ENCODE measurements at places on chromosomes 11 and 22. TPM values are rescaled to one million over a fixed set of nuclear protein-coding genes. Genes with fewer than 3 reads are reported as not detected.

DNA sequence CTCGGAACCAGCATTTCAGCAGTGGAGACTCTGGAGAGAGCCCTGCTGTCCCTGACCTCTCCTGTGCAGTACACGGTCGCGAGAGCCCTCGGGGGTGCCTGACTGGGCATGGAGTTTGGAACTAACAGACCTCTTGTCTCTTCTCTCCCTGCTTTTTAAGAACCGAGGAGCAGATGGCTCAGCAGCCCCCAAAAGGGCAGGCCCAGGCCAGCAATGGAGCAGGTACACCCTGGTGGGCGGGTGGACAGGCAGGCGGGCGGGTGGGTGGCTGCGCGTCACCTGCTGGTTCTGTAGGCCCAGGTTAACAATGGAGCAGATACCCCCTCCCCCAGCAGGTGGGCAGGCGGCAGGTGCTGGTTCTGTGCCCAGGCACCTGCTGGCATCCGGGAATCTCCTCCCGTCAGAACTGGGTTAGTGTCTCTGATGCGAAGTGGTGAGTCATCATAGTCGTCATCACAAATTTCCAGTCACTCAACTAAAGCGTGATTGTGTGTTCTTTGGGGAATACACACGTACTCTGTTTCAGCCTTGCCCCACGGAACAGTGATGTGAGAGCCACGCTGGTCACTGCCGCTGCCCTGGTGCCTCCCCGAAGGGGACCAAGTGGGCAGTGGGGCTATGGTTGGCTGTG lies 41.1 kb downstream of the GRAMD4 start:
- DNase-seq, result no peak

DNA sequence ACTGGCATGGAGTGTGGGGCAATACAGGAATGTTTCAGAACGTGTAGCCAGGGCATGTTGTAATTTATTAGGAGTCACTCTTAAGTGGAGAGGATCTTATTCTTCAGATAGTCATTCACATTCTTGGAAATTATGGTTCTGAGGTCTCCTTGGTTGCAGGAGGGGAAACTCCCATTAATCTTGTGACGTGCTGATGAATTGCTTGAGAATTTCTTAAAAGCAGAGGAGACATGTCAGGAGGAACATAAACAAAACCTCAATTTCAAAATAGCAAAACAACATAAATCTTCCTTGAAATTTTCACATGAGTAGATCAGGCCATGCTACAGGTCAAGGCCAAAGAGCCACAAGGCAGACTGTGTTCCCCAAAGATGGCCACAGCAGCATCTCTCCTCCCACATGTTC lies 50.4 kb downstream of the ADM start:
- no peak for DNase-seq

DNA sequence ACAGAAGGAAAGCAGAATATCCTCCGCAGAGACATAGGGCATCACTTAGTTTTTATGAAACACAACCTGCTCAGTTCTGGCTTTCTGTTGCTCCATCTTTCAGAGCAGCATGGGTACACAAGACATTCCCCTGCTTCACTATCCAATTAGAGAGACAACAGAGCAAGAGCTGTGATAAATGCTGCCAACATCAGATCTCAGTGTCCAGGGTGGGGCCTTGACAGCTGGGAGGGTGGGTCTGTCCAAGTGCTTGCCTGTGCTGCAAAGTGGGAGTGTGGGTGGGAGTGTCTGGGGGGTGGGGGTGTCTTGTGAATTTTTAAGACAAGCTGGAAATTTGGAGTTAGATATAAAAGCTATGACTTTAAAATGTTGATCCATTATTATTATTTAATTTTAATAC lies 369.6 kb downstream of the TENM4 start:
- DNase-seq, result no peak

- DNase-seq, result no peak
Measured at GRCh38 chr22:32823024-32823730, 21.7 kb downstream of the TIMP3 start.

Gene SLC1A2
- total RNA-seq, result 0.32 TPM

Gene DDX25
- not detected for total RNA-seq

DNA sequence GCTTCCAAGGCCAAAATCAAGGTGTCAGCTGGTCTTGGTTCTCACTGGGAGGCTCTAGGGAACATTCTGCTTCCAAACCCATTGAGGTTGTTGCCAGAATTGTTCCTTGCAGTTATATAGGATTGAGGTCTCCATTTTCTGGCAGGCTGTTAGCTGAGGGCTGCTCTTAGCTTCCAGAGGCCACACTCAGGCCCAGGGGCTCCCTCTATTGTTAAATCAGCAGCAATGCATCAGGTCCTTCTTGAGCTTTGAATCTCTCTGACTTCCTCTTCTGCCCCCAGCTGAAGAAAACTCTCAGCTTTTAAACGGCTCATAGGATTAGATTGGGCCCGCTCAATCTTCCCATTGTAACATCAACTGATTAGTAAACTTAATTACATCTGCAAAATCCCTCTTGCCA lies 39.3 kb upstream of the BSX start:
- no peak for DNase-seq

DNA sequence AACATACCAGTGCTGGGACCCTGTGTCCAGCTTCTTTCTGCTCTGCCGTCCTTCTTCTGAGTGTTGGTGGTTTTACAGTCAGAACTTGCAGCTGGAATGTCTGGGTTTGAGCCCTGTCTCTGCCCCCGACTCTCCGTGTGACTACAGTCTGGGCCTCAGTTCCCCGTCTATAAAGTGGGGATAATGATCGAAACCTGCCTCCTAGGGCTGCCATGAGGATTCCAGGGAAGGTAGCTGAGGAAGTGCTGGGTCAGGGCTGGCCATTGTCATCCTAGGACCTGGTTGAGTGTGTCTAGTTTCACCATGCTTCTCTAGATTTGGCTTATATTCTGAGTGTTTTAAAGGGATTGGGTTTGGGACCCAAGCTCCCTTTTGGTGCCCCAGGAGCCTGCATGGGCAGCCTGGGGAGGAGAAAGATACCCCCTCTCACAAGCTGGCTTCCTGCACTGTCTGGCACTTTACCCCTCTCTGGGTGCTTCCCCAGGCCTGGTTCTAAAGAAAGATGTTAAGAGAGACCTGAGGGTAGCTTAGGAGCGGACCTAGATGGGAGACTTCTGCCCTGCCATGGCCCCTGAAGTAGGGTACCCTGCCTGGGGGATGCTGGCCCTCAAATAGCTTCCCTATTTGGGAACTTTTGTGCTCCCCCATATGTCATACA lies 49.9 kb downstream of the TSPAN18 start:
- no peak for DNase-seq

Gene GUCY1A2
- total RNA-seq, result 0.78 TPM

- no peak for DNase-seq
Measured at GRCh38 chr11:112759418-112759817, 201.8 kb upstream of the NCAM1 start.

DNA sequence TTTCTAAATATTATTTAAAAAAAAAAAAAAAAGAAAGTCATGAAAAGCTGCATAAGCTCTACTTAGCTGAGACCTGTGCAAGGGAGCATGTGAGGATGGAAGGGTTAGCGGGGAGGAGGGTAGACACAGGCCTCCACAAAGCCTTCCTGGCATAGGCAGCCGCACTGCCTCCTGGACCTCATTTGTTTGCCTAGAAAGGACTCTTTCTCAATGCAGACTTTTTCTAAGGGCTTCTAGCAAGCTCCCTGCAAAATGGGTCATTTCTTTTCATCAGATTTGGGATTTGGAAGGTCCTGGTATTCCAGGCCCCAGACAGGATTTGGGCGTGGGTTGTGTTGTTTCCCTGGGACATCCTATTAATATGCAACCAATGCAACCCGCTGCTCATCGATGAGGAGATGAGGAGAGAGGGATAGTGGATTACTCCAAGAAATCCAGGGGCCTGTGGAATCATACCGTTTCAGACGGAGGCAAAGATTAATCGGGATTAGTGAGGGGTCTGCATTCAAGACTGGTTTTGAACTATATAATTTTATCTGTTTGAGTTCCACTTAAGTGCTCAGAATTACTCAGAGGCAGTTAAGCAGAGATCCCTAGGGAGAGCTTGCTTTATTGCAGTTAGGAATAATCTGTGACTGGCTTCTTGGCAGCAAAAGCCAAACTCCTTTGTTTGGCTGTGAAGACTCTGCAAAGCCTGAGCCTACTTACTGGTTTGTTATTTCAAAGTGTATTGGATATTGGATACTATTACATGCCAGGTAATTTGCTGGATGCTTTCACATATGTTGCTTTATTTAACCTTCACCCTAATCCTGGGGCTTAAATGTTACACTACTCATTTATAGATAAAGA lies 106.9 kb upstream of the NAV2 start:
- DNase-seq, result no peak

Measured in osteocyte (in vitro differentiated cells).